T1000 (cell line): ENCODE measurements at places on chromosomes 3 and 15.
A peak's percentile ranks its signal among the peaks of the same experiment; 100 is the strongest.

DNA sequence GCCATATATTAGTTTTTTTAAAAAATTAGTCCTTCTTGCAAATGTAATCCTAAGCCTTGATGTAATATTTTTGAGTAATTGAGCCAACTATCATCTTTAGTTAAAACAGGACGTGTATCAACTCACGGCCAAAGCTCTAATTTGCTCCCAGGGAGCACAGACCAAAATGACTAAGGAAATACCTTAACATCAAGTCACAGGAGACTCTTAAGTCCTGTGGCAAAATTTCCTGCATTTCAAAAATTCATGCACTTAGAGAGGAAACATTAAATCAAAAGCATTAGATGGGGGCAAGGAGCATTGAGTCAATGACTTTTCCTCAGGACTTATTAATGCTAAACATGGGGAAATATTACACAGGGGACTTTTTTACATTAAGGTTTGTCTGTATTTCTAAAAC is 276.0 kb downstream of the MFSD1 start:
- no peak for DNase-seq

DNA sequence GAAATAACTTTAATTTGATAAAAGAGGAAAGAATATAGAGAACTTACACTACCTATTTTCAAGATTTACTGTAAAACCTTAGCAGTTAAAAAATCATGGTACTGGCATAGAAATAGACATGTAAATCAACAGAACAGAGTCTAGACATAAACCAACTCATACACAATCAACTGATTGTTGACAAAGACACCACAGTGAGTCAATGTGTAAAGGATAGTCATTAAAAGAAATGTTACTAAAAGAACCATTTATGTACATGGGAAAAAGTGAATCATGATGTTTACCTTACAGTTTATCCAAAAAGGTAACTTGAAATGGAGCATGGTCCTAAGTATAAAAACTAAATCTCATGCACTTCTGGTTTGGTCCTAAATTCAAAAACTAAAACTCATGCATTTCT is 847.4 kb downstream of the IGSF11 start:
- DNase-seq, result no peak

- no peak for DNase-seq
Measured at GRCh38 chr15:48627260-48627940, 18.1 kb downstream of the FBN1 start.

DNA sequence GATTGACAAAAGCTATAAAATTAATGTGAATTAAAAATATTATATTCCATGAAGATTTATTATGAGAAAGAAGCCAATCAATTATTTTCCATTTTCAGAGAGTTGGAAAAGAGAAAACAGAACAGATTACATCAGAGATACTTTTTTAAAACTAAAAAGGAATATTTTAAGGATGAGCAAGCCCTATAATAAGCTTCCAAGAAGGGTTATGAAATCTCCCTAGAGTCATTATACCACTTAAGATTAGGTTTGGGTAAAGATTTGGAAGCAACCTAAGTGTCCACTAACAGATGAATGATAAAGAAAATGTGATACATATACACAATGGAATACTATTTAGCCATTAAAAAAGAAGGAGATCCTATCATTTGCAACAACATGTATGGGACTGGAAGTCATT is 51.6 kb upstream of the FSIP1 start:
- no peak for DNase-seq

DNA sequence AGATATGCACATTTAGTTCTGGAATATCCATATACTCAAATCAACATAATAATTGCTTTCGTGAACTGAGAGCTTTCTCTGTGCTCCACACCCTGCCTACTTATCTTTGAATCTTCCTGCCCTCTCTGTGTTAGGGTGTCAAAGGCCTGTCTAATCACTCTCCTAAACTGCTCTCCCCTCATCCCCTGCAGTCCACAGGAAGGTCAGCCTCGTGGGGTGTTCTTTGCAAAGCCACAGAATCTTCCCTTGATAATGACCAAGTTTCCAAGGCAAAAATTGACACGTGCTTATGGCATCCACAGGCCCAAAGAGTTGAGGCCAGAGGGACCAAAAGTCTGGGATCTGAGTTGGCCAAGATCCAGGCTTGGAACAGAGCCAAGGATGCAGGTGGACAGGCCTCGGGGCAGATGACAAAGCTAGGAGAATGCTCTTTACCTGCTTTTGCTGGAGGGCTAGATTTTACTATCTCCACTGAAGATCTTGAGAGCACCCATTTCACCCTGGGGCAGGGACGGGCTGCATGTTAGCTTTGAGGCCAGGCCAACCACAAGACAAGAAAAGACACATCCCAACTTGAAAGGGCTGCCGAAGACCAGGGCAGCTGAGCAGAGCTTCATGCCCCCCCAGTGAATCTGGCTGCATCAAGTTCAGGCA is 20.4 kb downstream of the BHLHE40 start:
- peak; percentile 27 for DNase-seq

GRCh38 chr3:108223928-108224327 is 1.7 kb upstream of the IFT57 start:
- DNase-seq, result no peak

DNA sequence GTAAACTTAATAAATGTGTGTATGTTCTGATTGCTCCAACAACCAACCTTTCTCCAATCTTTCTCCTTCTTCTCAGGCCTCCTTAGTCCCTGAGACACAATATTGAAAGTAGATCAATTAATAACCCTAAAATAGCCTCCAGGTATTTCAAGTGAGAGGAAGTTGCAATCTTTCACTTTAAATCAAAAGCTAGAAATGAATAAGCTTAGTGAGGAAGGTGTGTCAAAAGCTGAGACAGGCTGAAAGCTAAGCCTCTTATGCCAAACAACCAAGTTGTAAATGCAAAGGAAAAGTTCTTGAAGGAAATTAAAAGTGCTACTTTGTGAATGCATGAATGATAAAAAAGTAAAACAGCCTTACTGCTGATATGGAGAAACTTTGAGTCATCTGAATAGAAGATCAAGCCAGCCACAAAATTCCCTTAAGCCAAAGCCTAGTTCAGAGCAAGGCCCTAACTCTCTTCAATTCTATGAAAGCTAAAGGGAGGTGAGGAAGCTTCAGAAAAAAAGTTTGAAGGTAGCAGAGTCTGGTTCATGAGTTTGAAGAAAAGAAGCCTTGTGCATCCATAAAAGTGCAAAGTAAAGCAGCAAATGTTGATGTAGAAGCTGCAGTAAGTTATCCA is 38.6 kb downstream of the CCDC80 start:
- no peak for DNase-seq

GRCh38 chr3:135513106-135514059 is 452.1 kb upstream of the PPP2R3A start:
- peak; percentile 73 for DNase-seq

- DNase-seq, result no peak
Measured at GRCh38 chr15:39025881-39026280, 461.3 kb upstream of the RASGRP1 start.

DNA sequence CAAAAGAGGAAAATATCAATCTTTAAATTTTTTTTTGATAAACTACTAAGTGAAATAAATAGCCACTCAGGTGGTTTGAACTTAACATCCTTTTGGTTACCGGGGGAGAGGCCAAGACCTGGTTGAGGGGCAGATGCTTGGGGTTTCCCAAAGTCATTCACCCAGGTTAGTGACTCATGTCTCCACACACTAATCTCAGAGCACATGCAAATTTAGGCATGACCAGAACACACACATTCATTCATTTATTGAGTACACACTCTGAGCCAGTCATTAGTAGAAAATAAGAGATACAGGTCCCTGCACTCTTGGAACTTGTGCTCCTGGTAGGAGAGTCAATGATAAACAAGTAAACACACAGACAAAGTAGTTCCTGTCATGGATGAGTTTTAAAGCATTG is 7.3 kb downstream of the ILDR1 start:
- no peak for DNase-seq

DNA sequence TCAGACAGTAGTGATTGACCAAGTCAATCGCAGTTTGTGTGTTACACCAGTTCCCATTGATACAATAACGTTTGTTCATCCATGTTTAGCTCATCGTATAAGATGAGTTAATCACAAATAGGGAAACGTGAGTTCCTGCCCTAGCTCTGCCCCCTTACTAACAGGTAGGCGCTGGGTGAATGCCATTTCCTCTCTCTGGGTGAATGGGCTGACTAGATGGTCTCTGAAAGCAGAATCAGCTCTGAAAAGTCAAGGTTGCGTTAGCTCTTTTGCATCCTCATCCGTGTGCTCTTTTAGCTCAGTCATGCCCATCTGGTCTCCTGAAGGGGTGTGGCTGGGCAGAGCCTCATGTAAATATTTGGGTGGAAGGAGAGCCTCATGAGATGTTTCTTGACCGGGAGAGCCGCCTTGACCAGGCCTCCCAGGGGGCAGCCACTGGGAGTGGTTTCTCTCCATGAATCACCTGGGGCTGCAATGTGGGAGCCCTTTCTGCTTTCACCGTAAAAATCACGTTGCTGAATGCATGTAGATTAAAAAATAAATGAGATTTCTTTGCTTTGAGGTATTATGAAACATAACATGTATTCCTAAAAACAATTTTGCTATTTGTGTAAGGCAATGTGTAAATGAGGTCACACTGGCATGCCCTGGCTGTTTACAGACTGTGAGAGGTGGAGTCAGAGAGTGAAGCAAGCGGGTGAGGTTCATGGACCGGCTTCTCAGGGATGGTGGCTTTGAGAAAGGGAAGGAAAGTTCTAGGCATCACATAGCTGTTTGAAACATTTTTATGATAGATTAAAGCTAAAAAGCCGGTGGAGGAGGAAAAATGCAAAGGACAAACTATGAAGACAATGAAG is 108.4 kb upstream of the RASGRP1 start:
- no peak for DNase-seq

- DNase-seq, result no peak
Measured at GRCh38 chr15:39215015-39215414, 365.9 kb upstream of the THBS1 start.

DNA sequence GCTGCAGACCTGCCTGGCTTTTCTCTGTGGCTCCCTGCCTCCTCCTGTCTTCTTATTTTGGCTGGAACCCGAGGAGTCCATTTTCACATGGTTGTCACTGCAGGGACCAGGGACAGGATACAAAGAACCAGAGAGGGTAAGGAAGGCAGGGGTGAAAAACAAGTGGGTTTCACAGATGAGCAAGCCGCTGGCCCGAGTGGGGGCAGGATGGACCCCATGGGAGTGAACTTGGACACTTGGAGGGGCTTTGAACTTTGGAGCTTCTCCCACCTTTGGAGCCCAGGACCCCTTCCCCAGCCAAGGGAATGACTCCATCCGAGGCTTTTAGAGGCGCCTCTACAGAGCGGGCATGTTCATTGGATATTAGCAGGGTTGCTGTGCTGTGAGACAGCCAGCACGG is 26.9 kb upstream of the ADCY5 start:
- no peak for DNase-seq

- DNase-seq, result no peak
Measured at GRCh38 chr3:127735767-127736693, 63.3 kb downstream of the ABTB1 start.

DNA sequence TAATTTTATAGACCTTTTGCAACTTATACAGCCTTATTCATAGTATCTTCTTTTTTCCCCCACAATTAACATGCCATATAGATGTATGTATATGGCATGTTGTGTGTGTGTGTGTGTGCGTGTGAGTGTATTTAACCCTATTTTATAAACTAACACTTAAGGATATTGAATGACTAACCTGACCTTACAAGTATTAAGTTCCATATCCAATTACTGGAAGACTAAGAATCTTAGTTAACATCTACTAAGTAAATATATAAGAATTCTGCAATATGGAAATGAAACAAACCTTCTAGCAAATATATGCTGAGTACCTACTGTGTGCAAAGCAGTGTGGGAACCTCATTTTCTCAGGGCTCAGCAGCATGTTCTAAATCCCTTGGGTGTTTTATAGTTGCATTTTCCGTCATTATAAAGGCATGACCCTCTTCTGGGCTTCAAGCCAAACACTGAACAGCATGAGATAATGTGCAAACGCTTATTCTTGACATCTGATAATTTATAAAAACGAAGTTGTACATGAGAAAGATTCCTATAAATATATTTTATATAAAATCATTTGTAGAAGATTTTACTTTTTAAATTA is 105.5 kb downstream of the NLGN1 start:
- no peak for DNase-seq

DNA sequence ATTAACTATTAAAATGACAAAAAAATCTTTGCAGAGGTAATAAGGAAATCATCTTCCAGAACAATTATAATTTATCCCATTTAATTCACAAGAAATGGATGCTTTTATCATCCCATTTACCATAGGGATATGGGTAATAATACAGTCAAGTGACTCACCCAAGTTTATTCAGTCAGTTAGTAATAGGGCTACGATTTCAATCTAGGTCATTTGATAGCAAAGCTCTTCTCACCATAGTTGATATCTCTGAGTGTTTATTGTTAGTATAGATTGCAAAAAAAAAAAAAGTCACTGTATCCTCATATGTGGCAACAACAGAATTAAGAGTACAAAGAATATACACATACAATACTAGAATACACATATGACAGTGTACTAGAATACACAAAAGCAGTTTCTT is 797.1 kb downstream of the ROBO1 start:
- DNase-seq, result no peak

- DNase-seq, result no peak
Measured at GRCh38 chr3:32125012-32125411, 18.6 kb downstream of the GPD1L start.

DNA sequence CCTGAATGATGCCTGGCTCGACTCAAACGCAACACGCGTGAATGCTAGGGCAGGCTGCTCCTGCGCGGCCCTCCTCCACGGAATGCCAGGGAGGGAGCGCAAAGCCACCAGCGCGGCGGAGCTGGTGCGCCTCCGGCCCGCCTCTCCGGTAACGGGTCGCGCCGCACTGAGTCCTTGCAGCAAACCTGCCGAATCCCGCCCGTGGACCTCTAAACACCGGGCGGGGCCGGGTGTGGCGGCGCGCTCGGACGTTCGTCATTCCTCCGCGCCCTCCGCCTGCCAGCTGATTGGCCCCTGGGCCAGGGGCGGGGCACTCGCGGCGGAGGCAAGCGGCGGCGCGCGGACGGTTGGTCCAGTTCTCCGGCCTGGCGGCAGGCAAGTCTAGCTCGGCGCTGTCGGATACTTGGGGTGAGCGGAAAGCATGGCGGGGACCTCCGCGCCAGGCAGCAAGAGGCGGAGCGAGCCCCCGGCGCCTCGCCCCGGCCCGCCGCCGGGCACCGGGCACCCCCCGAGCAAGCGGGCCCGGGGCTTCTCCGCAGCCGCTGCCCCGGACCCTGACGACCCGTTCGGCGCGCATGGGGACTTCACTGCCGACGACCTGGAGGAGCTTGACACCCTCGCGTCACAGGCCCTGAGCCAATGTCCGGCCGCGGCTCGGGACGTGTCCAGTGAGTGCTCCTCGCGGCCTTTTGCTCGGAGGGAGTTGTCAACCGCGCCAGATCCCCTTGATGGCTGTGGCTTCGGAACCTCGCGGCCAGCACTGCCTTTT is at the start of gene ATRIP:
ATRIP (plus strand) TSS at position 313 of the 769 bp plus-strand sequence; CDS start at position 422, 109 bp downstream.
- DNase-seq, result peak; percentile 86

- no peak for DNase-seq
Measured at GRCh38 chr3:187667526-187667925, 2.7 kb downstream of the SST start.

DNA sequence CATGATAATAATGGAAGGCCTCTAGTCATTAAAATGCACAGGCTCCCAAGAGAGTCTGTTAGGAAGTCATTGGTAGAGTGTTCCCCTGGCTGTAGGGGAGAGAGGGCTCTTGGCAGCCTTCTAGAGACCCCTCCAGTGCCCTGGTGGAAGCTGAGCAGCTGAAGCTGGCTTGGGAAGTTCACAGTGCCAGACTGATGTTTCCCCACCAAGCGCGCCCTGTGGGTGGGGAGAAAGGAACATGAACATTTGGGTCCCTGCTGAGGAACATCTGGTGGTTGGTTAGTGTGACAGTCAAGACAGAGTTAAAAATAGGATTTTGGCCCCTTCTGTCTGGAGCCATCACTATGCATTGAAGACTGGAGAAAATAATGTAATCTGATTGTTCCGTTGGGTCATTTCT is 37.1 kb upstream of the RGMA start:
- no peak for DNase-seq

- no peak for DNase-seq
Measured at GRCh38 chr15:29942143-29942542, 119.9 kb upstream of the TJP1 start.
